CD4-positive, CD25-positive, alpha-beta regulatory T cell (primary cell): ENCODE measurements at places on chromosomes 16 and 17.

GRCh38 chr16:88686062-88686438 is 257 bp downstream of the SNAI3 start:
- DNase-seq = no peak

DNA sequence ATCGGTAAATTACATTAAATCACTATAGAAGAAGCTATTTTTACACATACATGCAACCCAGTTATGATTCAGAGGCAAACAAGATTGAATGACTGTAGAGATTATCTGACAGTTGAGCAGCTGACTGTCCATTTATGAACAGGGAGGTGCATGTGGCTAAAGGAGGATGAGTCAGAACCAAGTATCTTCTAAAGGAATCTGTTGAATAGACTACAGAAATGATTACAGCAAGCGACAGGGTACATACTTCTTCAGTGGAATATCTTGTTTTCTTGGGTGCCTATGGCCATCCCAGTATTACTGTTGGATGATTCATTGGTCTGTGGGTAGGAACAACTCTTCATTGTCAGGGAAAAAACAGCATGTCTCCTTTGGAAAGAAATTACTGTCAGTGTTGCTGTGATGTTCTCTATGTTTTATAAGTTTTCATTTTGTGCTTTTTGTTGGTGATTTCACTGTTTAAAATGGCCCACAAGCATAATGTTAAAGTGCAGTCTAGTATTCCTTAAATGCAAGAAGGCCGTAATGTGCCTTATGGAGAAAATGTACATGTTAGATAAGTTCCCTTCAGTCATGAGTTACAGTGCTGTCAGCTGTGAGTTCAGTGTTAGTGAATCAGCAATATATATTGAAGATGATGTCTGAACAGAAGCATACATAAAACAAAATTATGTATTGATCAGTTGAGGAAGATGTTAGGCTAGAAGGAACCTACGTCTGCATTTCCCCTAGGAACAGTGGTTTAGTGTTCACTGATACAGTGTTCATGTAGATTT is 27.0 kb downstream of the CBFB start:
- DNase-seq = no peak

- no peak for DNase-seq
Measured at GRCh38 chr16:8814095-8814806, 16.6 kb downstream of the PMM2 start.

- no peak for DNase-seq
Measured at GRCh38 chr16:59459806-59460205, 725.7 kb upstream of the GOT2 start.

DNA sequence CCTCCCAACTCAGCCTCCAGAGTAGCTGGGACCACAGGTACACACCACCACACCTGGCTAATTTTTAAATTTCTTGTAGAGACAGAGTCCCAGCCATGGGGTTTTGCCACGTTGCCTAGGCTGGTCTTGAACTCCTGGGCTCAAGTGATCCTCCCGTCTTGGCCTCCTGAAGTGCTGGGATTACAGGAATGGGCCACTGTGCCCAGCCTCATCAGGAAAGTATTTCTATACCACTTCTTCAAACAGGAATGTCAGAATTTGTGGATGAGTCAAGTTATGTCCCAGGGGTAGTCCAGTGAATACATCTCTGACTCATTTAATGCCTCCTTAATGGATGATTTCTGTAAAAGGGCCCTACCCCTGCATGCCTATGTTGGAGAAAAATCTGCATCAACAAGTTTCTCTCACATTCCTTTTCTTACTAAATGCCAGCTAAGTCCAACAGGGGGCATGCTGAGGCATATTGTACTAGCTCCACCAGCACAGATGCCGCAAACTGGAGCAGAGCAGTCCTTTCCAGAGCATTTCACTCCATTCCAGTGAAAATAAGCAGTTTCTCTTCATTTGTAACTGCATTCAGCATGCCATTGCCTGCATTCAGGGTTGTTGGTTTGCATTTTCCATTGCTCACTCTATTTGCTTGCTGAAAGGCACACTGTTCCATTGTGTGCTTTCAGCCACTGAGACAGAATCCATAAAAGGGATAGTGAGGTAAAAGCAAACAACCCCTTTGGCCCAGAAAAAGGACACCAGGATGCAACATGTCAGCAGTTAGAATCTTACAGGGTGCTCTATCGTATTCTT is 5.3 kb upstream of the CAVIN1 start:
- DNase-seq = peak; percentile 58

DNA sequence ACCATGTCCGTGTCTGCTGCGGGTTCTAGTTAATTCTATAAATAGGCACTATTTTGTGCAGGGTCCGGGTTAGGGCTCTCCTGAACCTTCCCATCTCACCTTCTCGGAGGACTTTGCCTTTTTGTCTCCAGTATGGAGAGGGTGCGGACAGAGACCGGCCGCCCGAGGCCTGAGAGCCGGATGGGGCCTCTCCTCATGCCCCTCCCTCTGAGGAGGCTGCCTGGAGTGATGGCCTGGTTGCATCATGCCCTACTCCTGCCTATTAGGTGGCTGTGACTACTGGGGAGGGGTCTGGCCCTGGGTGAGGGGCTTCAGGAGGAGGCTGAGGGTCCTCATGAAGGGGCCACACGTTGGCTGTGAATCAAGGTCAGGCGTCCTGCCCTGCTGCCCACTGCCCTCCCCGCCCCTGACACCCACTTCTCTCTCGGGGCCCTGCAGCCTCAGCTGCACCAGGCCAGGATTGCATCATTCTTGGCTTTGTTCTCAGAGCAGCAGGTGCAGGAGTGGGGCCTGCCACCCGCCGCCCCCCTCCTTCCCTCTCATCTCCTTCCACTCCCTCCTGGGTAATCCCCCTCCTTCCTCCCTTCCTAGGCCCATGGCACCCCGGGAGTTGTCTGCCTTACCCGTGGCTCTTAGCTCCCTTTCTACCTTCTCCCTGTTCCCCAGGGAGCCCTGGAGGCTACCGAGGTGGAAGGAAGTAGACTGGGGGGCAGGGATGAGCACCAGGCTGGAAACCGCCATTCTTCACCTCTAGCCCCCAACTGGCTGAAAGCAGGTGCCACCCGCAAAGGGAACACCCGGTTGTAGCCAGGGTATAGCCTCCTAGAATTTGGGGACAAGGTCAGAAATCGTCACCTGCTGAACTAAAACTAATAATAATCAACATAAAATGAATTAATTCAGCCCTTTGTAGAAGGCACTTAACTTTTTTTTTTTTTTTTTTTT is 12.7 kb upstream of the ARHGAP23 start:
- no peak for DNase-seq

DNA sequence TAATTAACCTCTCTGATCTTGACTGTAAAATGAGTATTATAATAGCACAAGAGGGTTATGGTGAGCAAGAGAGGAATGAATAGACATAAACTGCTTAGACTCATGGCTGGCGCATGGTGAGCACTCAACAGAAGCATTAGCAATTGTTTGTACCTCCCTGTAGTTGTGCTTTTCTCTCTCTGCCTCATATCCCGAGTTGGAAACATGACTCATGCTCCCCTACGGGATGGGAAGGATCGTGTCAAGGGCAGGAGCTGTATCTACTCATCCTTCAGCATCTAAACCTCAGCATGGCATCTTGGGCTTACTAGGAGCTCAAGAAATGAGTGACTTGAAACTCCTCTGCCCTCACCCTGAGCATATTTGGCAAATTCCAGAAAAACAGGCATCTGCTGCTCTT is 299.6 kb downstream of the MAP2K4 start:
- DNase-seq = no peak

- DNase-seq = no peak
Measured at GRCh38 chr16:85709766-85710585, 21.2 kb upstream of the GINS2 start.

DNA sequence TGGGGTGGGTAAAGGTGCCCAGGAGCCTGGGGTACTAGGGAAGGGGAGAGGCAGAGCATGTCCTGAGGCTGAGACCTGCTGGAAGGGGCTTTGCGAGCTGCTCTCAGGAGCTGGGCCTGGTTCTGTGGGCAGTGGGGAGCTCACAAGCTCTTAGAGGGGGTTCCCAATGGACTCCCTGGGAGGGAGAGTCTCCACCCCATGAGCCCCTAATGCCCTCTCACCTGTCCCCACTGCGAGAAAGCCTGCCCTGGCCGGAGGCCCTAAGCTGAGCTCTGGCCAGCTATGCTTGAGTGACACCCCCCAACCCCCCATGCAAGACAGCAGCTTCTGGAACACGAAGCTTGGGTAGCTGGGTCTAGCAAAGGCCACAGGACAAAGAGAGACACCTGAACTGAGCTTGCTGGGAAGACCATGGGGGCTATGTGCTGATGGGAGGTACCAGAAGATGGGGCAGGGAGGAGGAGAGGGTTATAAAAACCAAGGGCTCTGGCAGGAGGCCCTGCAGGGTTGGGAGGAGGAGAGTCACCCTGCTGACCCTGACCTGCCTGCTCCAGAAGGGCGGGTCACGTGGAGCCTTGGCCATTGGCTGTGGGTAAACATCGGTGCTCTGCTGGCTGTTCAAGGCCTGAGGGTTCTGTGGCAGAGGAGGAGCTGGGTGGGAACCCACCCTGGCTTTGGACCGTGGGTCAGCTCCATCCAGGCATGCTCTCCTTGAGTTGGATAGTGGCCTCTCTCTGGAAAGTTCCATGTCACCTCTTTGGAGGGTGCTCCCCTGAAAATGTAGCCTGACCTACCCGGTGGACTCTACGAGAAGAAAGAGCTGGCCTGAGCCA is 106.7 kb downstream of the RAB11FIP4 start:
- no peak for DNase-seq

DNA sequence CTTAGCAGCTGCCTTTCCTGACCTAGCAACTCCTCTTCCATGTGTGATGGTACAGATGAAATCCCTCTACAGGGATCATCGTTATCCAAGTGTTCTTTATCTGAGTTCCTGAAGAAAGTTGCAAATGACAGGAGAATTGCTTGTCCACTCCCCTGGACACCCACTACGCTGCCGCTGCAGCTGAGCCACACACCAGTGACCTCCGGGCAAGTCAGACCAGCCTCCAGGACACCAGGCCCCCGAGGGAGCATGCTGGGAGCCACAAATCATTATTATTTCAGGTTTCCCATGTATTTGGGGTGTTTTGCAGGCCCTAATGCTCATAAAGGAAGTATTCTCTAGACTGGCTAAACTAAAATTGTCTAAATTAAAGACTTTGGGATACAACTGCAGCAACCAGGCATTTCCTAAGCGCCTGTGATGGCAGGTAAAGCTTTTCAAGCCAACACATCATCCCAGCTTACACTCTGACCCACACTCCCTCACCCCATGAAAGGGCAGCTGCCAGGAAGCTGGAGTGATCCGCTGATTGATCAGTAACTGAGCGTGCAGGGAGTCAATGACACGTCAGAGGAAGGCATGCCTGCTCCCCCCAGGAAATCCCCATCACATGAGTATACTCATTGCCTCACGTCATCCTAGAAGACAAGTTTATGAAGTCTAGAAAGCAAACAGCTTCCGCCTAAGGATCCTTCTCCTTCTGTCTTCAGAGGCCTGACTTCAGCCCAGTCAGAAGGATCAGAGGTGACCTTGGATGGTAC is 14.4 kb downstream of the FA2H start:
- DNase-seq = no peak
